ENCODE measurements at places on chromosomes 7 and 10. TPM values are rescaled to one million over a fixed set of nuclear protein-coding genes. Genes with fewer than 3 reads are reported as not detected.
A peak's percentile ranks its signal among the peaks of the same experiment; 100 is the strongest.

DCLRE1A gene
- total RNA-seq, result 5.0 TPM

TBATA gene
- total RNA-seq, result not detected

TMEM72 gene
- total RNA-seq, result not detected

DNA sequence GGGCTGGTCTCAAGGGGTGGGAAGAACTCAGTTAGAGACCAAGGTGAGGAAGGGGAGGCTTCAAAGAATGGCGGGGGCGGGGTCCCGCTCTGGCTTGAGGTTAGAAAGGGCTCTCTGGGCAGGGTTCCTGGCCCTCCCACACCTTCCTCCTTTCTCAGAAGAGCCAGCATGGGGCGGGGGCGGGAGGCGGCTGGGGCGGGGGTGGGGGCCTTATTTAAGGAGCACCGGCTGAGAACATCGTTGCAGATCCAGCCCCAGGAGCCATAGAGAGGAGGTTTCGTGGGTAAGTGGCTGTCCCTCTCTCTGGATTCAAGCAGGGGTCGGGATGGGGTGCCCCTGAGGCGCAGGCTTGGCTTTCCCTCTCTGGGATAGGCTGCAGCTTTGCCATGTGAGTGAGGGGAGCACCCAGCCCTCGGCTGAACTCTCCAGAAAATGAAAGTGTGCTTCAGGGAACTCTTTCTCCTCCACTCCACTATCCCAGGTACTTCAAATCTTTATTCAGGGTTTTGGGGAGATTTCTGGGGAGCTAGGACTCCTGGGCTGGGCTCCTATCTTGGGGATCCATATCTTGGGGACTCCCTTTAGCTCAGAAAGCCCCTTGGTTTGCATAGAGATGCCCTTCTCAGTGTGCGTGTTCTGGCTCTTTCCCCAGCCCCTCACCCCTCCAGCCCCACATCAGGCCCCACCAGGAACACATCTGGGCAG lies 3.3 kb upstream of the CUEDC2 start:
- peak overlapping the region; percentile 74 for H3K27ac ChIP-seq
- no peaks in the 10 kb centered on the region for H3K36me3 ChIP-seq
- no peaks in the 10 kb centered on the region for H3K27me3 ChIP-seq
- no peak for DNase-seq
- H3K4me1 ChIP-seq, result peaks cover 12% of the 10 kb centered on the region
- H3K4me3 ChIP-seq, result no peak overlapping the region

DNA sequence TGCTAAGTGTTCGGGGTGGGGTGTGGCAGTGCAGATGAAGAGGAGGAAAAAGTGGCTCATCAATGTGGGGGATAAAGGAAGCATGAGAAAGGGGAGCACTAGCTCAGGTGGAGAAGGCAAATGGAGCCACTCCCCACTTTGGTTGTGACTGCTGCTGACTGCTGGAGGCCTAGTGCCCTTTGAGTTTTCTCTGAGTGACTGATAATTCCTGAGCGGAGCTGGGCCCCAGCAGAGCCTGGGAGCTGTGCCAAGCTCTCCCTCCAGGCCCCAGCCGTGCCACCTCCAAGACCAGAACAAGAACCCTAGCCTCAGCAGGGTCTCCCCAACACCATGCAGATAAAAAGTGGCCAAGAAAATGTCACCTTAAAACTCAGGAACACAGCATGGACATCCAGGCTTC lies 9.7 kb upstream of the RASSF4 start:
- H3K27me3 ChIP-seq, result no peaks in the 10 kb centered on the region
- no peak overlapping the region for H3K27ac ChIP-seq
- no peaks in the 10 kb centered on the region for H3K36me3 ChIP-seq
- peak; percentile 47 for DNase-seq
- no peak overlapping the region for H3K4me3 ChIP-seq
- peaks cover 7% of the 10 kb centered on the region for H3K4me1 ChIP-seq
